ENCODE measurements at places on chromosomes 6 and 20. TPM values are rescaled to one million over a fixed set of nuclear protein-coding genes. Genes with fewer than 3 reads are reported as not detected.

The TOX2 gene
- 25.7 TPM for total RNA-seq

GRCh38 chr6:163834226-163834970 is 419.9 kb downstream of the QKI start:
- H3K27ac ChIP-seq, result no peak overlapping the region
- no peaks in the 10 kb centered on the region for H3K36me3 ChIP-seq
- no peaks in the 10 kb centered on the region for H3K27me3 ChIP-seq
- DNase-seq, result no peak
- no peaks in the 10 kb centered on the region for H3K4me1 ChIP-seq

The GATA5 gene
- total RNA-seq, result not detected

- H3K27ac ChIP-seq, result no peak overlapping the region
- H3K4me3 ChIP-seq, result no peak overlapping the region
- no peaks in the 10 kb centered on the region for H3K4me1 ChIP-seq
- no peaks in the 10 kb centered on the region for H3K27me3 ChIP-seq
- no peak for DNase-seq
- no peaks in the 10 kb centered on the region for H3K36me3 ChIP-seq
Measured at GRCh38 chr6:106910999-106911949, 63.3 kb downstream of the CD24 start.

- peak overlapping the region; percentile 84 for H3K27ac ChIP-seq
- no peaks in the 10 kb centered on the region for H3K27me3 ChIP-seq
- DNase-seq, result peak; percentile 30
- peaks cover 33% of the 10 kb centered on the region for H3K4me1 ChIP-seq
Measured at GRCh38 chr20:44886266-44886651, 754 bp downstream of the YWHAB start.

The ZBTB9 gene
- total RNA-seq, result 8.0 TPM

DNA sequence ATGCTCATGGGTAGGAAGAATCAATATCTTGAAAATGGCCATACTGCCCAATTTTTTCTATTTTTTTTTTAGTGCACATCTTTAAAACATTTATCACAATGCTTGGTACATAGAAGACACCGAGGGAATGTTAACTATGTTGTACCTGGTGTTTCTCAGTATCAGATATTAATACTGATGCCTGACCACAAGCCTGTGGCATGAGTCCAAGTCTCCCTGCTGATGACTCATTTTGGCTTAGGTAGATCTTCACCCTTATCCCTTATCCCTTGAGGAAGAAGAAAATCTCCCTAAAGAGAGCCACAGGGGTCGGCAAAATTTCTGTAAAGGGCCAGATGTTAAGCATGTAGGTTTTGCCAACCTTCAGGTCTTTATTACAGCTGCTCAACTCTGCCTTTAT is 14.5 kb downstream of the CD109 start:
- DNase-seq, result peak; percentile 57
- peaks cover 38% of the 10 kb centered on the region for H3K4me1 ChIP-seq
- no peaks in the 10 kb centered on the region for H3K27me3 ChIP-seq
- no peak overlapping the region for H3K4me3 ChIP-seq
- H3K27ac ChIP-seq, result no peak overlapping the region

DNA sequence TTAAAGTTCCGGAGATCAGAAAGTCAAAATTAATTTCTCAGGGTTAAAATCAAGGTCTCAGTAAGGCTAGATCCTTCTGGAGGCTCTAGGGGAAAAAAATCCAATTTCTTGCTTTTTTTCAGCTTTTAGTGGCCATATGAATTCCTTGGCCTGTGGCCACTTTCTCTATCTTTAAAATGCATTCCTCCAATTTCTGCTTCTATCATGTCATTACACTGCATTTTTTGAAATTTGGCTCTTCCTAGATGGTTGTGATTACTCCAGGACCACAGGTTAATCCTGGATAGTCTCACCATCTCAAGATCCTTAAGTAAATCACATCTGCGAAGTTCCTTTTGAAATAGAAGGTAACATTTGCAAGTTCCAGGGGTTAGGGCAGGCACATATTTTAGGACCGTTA is 1294.9 kb upstream of the CITED2 start:
- no peak for DNase-seq
- no peak overlapping the region for H3K4me3 ChIP-seq
- H3K36me3 ChIP-seq, result no peaks in the 10 kb centered on the region
- no peak overlapping the region for H3K27ac ChIP-seq
- peaks cover 4% of the 10 kb centered on the region for H3K4me1 ChIP-seq
- no peaks in the 10 kb centered on the region for H3K27me3 ChIP-seq

The IL17A gene
- not detected for total RNA-seq

The RHAG gene
- total RNA-seq, result not detected

The GPR6 gene
- total RNA-seq, result not detected

DNA sequence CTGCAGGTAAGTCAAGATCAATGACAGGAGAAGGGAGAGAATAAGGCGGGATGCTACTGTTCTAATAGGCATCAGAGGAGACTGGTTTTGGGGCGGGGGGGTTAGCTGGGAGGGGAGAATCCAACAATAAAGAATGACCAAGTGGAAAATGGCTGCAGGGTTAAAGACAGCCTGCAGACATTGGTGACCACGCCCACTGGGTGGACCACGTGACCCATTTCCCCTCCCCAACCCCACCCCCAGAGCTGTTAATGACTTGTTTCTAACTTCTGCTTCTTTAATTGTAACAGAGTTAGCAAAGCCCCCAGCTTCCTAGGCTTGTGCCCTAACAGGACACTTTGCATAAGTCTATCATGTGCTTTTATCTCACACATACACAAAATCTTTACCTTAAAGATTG is 344.5 kb downstream of the KIF16B start:
- no peak for DNase-seq
- no peak overlapping the region for H3K27ac ChIP-seq
- H3K4me3 ChIP-seq, result no peak overlapping the region
- H3K36me3 ChIP-seq, result no peaks in the 10 kb centered on the region
- H3K4me1 ChIP-seq, result no peaks in the 10 kb centered on the region

DNA sequence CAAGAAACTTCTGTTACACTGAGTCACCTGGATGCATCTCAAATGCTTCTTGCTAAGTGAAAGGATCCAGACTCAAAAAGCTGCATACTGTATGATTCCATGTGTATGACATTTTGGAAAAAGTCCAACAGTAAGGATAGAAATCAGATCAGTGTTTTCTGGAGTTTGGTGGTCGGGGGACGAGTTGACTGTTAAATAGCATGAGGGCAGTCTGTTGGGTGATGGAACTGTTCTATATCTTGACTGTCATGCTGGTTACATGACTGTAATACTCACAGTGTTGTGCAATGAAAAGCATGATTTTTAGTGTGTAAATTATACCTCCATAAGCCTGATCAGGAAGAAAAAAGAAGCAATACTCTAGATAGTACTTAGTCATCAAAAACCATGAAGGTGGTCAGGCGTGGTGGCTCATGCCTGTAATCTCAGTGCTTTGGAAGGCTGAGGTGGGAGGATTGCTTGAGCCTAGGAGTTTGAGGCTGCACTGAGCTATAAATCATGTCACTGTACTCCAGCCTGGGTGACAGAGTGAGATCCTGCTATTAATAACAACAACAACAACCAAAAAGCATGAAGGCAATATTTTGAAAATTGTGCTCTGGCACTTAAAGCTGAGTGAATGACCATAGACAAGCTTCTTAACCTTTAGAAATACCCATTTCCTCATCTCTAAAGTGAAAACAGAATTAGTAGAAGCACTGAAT is 30.5 kb upstream of the SASH1 start:
- H3K27ac ChIP-seq, result no peak overlapping the region
- no peak for DNase-seq
- H3K4me1 ChIP-seq, result peaks cover 12% of the 10 kb centered on the region
- no peaks in the 10 kb centered on the region for H3K36me3 ChIP-seq

DNA sequence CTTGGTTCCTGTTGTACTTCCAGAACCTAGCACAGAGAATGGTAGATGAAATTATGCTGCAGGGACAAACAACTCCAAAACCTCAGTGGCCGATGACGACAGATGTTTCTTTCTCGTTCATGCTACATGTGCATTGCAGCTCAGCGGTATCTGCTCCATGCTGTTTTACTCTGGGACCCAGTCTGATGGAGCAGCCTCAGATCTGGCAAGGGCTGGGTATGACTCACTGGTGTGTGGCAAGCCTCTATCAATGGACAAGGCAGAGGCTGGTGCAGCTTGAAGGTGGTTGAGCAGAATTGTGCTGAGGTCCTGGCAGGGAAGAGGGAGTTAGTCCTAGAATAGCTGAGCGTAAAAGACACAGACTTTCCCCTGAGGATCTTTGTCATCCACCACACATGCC is 10.3 kb upstream of the BLCAP start:
- H3K27me3 ChIP-seq, result no peaks in the 10 kb centered on the region
- H3K36me3 ChIP-seq, result no peaks in the 10 kb centered on the region
- H3K4me3 ChIP-seq, result no peak overlapping the region
- no peak for DNase-seq
- H3K4me1 ChIP-seq, result peaks cover 26% of the 10 kb centered on the region

The HELZ2 gene
- 29.2 TPM for total RNA-seq

- no peak for DNase-seq
- H3K27me3 ChIP-seq, result no peaks in the 10 kb centered on the region
- H3K4me1 ChIP-seq, result no peaks in the 10 kb centered on the region
Measured at GRCh38 chr6:167148021-167148420, 9.8 kb downstream of the GPR31 start.

The PRR18 gene
- not detected for total RNA-seq

The ADGRG6 gene
- total RNA-seq, result 99.3 TPM

DNA sequence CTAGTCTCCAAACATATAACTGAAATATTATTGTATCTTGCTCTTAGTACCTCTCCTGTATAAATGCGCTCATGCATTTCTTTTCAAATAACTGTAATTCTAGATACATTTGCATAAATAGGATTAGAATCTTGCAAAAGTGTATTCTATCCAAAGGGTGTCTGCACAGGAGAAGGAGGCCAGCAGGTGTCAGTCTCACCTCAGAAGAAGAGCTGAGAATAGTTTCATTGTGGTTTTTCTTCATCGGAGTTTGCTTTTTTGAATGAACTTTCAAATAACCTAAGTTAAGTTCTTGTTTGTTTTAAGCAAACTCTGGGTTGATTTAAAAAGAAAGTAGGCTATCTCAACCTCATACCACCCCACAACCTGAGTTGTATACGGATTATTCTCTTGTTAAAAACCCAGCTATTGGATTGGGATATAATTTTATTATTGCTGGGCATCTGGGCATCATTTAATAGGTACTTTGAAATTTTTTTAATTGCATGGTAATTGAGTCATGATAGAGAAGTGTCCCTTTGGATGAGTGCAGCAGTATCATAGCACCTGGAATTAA is 125.0 kb upstream of the MLIP start:
- no peak overlapping the region for H3K27ac ChIP-seq
- H3K27me3 ChIP-seq, result no peaks in the 10 kb centered on the region
- peak; percentile 75 for DNase-seq
- H3K4me3 ChIP-seq, result no peak overlapping the region
- H3K36me3 ChIP-seq, result no peaks in the 10 kb centered on the region

The MAP7 gene
- total RNA-seq, result 0.42 TPM

The ZC3H12D gene
- not detected for total RNA-seq

The APCDD1L gene
- total RNA-seq, result 0.88 TPM

- H3K36me3 ChIP-seq, result no peaks in the 10 kb centered on the region
- no peaks in the 10 kb centered on the region for H3K4me1 ChIP-seq
- DNase-seq, result no peak
- no peak overlapping the region for H3K4me3 ChIP-seq
Measured at GRCh38 chr6:115276881-115277565, 783.7 kb downstream of the FRK start.
